ENCODE measurements at places on chromosomes 16 and 17.

- DNase-seq: no peak
Observed at GRCh38 chr16:51239196-51239595, 88.1 kb upstream of the SALL1 start.

DNA sequence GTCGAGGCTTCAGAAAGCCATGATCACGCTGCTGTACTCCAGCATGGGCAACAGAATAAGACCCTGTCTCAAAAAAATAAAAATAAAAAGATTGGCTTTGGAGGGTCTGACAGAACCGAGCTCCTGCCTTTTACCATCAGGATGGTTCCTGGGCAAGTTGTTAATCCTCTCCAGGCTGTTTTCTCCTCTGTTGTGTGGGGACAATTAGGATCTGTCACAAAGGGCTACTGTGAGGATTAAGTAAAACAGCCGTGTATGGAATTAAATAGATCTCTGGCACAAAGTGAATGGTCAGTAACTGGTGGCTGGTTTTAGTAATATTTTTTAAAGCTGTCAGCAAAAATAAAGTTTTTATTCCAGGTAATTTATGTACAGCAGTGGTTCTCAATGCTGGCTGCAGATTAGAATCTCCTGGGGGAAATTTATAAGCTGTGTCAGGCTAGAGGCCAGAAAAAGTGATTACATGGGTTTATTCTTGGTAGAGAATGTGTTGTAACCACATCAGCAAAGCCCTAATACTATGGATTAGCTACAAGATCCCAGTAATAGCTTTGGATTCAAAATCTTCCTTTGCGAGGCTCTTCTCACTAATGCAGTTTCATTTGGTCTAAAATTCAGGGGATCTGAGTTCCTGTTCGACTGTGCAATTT, 47.2 kb downstream of the GPRC5B start:
- DNase-seq: no peak

- DNase-seq: no peak
Observed at GRCh38 chr16:80231888-80232287, 308.9 kb upstream of the DYNLRB2 start.

GRCh38 chr16:3007957-3008689, 4.6 kb upstream of the CLDN9 start:
- no peak for DNase-seq

- DNase-seq: no peak
Observed at GRCh38 chr17:34131386-34131785, 123.7 kb upstream of the CCL2 start.

DNA sequence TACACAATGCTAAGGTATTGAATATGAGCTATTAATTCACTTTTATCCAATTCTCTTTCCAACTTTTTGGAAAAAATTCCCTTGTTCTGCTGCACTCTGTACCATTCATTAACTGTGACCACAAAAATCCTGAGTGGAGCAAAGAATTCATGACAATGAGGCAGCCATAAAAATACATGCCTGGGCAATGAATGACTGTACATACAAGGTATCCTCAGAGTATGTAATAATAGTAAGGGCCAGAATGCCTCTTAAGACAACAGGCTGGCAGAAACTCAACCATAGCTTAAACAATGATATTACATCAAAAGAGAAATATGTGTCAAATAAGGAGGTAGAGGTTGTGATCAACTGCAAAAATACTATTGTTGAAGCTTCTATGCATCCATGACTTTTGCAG, 74.7 kb upstream of the CA10 start:
- no peak for DNase-seq

DNA sequence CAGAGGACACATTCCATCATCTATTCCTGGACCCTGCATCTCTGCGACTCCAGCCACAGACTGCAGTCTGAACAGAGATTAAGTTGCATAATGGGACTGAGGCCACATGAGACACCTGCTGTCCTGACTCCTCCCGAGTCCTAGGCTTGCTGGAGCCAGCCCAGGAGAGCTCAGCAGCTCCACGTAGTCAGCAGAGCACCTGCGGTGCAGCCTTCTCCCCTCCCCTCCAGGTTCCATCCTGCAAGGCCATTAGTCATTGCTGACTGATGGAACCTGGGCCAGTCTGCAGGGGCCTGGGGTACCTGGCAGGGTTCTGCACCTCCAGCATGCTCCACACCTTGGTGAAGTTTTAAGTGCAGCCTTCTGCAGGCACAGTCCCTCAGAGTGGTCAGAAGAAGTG, 76.7 kb downstream of the PLD6 start:
- DNase-seq: no peak

GRCh38 chr17:78421534-78422266, 43.3 kb downstream of the PGS1 start:
- DNase-seq: peak; percentile 60

DNA sequence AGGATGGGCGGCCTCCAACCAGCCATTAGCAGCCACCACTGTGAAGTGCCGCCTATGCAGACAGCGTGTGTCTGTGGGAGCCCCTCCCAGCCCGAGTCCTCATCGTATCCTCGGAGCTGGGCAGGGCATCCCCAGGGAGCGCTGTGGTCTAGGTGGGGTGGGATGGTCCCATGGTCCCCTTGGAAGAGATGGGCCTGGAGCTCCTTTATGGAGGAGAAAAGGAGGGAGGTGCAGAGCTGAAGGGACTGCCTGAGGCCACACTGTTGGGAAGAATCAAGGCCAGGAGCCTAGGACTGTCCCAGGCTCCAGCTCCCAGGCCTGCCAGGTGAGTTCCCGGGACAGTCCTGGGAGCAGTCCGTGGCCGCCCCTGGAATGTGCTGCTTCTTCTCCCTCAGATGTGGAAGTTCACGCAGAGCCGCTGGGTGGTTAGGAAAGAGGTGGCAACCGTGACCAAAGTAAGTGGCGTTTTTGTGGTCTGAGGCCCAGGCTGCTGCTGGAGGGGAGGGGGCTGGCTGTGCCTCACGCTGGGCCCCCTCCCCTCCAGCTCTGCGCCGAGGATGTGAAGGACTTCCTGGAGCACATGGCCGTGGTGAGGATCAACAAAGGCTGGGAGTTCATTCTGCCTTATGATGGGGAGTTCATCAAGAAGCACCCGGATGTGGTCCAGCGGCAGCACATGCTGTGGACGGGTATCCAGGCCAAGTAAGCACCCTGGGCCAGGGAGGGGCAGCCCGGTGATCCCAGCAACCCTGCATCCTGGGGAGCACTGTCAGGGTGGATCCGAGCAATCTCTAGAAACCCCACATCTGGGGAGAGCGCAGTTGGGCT, 27.0 kb downstream of the POLR3E start:
- no peak for DNase-seq

- DNase-seq: no peak
Observed at GRCh38 chr16:8589057-8589899, 1.0 kb downstream of the TMEM114 start.

DNA sequence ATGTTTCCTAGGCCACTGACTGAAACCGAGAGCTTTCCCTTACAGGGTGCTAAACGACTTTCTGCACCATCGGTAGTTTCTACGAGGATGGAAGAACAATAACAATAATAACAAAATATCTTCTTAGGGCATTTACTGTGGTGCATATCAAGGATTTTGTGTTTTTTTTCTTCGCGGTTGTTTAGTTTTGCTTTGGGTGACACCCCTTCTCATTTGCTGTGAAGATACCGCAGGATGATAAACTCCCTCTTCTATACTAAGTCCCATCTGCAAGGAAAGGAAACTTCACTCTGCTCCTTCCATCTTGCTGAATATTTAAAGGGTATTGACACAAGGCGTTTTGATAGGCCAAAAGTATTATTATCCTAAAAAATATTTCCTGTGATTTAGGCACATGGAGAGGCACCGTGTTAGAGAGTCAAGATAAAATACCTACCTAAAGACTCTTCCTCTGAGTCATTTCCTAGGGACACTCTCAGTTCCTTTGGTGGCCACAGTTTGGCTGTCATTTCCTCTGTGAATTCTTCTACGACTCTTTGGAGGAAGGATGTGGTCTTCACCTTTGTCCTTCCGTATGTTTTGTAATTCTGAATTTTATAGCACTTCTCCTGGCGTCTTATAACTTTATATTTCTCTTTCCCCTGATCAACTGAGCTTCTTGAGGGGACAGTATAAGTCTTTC, 318.8 kb downstream of the CDH13 start:
- no peak for DNase-seq

- DNase-seq: no peak
Observed at GRCh38 chr17:40936437-40936971, 942 bp downstream of the KRT23 start.

GRCh38 chr16:68909099-68909733, 65.9 kb downstream of the TANGO6 start:
- DNase-seq: no peak

GRCh38 chr17:78896091-78896833, 6.7 kb downstream of the CEP295NL start:
- no peak for DNase-seq

- DNase-seq: no peak
Observed at GRCh38 chr17:28475151-28475900, 1.9 kb downstream of the SLC13A2 start.

GRCh38 chr17:68294196-68294555, 2.9 kb downstream of the ARSG start:
- no peak for DNase-seq

- no peak for DNase-seq
Observed at GRCh38 chr17:48961516-48962233, 6.7 kb downstream of the GIP start.

GRCh38 chr17:82317394-82318168, at the start of gene CD7:
TSS of gene CD7 (minus strand) at chr17:82317608. CDS start at chr17:82317495, 113 bp downstream.
- DNase-seq: no peak

GRCh38 chr16:21190599-21190998, 20.8 kb downstream of the ZP2 start:
- no peak for DNase-seq

DNA sequence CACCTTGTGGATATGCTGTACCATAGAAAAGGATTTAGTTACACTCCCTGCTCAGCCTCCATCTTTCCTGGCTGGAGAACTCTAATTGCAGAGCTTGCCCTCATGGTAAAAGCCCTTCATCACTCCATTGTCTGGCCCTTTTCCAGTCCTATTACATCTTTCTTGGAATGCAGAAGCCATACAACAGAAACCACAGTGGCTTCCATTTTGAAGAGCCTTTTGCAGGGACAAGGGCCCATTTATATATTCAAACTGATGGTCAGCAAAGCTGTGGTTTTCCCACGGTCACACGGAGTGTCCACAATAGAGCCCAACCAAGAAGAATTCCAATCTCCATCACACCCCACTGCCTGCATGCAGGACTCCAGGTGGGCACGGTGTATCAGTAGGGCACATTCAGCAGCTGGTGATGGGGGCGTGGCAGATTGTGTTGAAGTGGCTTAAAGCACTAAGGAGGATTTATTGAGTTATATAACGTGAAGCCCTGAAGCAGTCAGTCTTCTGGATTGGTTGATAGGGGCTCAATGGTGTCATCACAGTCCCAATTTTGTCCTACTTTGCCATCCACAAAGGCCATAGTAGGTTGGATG, 20.3 kb downstream of the COPRS start:
- DNase-seq: no peak

DNA sequence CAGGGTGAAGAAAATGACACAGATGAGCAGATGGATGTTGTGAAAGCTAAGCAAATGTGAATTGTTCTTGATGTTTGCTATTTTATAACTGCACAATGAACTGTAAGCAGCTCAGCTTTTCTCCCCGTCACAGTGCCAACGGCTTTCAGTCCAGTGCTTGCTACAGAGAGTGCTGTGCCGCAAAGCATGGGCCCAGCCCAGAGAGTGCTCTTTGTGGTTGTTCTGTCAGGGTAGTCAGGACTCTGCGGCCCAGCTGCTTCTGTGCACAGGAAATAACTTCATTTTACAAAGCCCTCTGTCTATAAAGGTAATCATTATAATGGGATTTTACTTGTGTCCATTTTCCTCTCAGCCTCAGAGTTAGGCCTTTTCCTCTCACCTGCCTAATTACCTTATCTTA, 39.1 kb downstream of the CDRT15 start:
- no peak for DNase-seq
